ENCODE measurements at places on chromosomes 16 and 17.
A peak's percentile ranks its signal among the peaks of the same experiment; 100 is the strongest.

DNA sequence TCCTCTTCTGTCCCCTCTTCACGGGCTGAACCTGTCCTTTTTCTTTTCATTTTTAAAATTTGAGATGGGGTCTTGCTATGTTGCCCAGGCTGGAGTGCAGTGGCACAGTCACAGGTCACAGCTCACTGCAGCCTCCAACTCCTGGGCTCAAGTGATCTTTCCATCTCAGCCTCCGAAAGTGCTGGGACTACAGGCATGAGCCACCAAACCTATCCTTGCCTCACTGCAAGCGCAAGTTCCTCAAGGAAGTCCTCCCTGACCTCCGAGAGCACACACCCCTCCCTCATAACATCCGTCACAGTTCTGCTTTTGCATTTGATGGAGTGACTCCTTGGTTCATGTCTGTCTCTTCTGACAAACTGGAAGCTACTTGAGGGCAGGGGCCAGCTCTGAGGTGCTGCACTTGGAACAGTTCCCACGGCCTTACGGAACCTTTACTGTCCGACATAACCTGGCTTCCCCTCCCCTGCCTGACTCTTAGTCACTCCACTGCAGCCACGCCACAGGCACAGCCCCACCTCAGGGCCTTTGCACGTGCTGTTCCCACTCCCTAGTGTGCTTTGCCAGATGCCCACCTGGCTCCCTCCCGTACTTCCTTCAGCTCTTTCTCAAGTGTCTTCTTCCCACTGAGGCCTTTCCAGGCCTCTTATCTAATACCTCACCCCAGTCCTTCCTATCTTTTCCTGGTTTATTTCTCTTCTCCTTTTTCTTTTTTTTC is 4.4 kb downstream of the TBX6 start:
- no peak for DNase-seq

- DNase-seq: peak; percentile 30
Measured at GRCh38 chr17:80780381-80781198, 211.1 kb upstream of the CHMP6 start.

- DNase-seq: no peak
Measured at GRCh38 chr17:78572239-78573205, 4.7 kb downstream of the DNAH17 start.

DNA sequence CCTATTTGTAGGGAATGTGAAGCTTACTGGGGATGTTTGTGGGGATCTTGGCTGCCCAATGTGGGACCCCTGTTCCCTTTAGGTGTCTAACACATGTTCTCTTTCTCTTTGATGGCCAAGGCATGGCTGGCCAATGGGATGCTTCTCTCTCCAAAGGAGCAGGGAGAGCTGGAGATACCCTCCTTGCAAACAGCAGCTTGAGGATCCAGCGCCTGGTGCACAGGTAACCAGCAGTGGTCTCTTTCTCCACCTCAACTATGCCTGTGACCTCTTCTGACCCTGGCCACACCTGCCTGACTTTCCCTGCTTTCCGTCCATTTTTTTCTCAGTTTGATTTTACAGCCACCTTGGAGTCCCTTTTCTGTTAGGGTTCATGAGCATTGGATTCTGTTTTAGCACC is 16.8 kb upstream of the NKD1 start:
- DNase-seq: no peak

GRCh38 chr17:6388416-6388815 is 46.5 kb downstream of the AIPL1 start:
- no peak for DNase-seq

DNA sequence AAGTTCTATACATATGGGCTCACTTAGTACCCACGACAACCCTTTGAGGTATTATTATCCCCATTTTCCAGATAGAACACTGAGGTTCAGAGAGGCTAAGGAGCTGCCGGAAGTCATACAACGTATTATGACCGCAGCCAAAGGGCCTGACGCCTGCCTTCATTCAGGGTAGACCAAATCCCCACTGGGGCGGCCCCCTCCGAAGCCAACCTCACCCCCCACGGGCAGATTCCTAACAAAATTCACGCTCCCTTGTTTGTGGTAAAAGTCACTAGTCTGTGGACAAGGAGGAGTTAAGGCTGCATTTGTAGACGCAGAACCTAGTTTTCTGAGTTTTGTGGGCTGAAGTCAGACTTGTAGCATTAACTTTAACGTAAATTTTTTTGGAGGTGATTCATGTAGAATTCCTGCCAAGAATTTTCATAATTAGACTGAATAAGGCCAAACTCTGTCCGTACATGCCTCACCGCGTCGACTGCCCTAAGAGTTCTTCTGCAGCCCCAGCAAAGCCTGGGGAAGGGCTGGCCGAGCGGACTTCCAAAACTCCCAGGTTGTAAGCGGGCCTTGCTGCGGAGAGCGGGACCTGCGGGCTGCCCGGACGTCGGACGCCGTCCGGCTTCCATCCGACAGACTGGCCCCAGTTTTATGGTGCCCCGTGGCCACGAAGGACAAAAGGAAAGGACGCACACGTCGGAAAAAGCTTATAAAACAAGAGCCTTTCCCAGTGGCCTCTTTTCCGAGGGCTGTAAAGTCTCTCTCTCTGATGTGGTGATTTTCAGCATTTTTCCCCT is 75.7 kb downstream of the NXN start:
- no peak for DNase-seq

DNA sequence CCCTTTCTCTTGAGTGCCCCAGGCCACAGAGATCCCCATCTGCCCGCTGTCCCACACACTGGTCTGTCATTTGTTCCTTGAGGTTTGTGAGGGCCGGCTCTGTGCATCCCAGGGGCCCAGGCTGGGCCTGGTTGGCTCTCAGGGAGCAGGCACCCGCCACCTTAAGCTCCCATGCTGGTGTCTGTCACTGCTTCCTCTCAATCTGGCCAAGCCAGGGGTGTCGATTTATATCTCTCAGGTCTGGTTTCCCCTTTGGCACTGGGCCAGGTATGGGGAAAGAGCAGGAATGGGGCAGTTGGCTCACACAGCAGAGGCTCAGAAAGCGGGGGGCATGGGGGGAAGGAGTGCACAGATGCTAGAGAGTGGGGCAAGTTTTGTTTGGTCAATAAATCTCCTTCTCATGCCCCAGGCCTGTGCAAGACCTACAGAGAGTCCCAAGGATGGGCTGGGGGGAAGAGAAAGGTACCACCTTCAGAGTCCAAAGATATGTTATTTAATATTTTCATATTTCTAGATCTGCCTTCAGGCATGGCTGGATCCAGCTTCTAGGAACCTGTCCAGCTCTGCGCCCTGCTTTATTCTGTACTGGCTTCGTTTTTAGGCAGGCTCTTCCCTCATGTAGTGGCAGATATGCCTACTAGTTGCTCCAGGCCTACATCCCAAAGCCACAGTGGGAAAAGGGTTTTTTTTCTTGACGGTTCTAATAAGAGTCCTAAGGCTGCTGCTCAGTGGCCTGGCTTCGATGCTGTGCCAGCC is 34.3 kb downstream of the IL4R start:
- no peak for DNase-seq

DNA sequence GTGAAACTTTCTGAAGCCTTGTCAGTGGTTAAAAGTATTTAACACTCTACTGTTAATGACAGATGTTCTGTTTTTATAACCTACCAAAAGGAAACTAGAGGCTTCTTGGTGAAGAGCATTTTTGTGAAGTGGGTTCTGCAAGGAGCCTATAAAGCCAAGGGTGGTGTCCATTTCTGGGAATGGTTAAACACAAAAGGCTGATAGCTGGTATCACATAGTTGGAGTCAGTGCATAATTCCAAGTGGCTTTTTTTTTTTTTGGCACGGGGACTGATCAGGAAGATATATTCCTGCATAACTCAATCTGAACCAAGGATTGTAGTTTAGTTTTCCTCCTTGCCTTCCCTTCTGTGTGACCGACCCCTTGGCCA is 27.6 kb upstream of the KPNB1 start:
- DNase-seq: no peak

All from activated naive CD4-positive, alpha-beta T cell treated with Interleukin-2 at 50 U/mL for 16 hours (primary cell).